ENCODE measurements at places on chromosomes 2 and 18. TPM values are rescaled to one million over a fixed set of nuclear protein-coding genes. Genes with fewer than 3 reads are reported as not detected.

CPO gene
- total RNA-seq = 0.13 TPM

FOXD4L1 gene
- total RNA-seq = 0.06 TPM

LRRC30 gene
- total RNA-seq = not detected

CIDEA gene
- total RNA-seq = not detected

MC2R gene
- not detected for total RNA-seq

AQP12B gene
- not detected for total RNA-seq

RUFY4 gene
- total RNA-seq = not detected

PCARE gene
- not detected for total RNA-seq

HNMT gene
- total RNA-seq = 90.6 TPM

CRYGD gene
- total RNA-seq = not detected

FAM110C gene
- under 0.01 TPM for total RNA-seq

SLC9A4 gene
- total RNA-seq = under 0.01 TPM

SPHKAP gene
- total RNA-seq = 0.19 TPM

CAMKMT gene
- total RNA-seq = 15.7 TPM

ZNF521 gene
- 6.5 TPM for total RNA-seq

BOLL gene
- not detected for total RNA-seq

HJURP gene
- 20.3 TPM for total RNA-seq

IL37 gene
- not detected for total RNA-seq

ASPRV1 gene
- 0.31 TPM for total RNA-seq

MRPL44 gene
- total RNA-seq = 25.1 TPM

EPB41L3 gene
- total RNA-seq = 3.7 TPM

PLA2R1 gene
- 50.0 TPM for total RNA-seq

LCT gene
- not detected for total RNA-seq

COPS8 gene
- total RNA-seq = 126 TPM

MOCOS gene
- 2.9 TPM for total RNA-seq

MATN3 gene
- 0.26 TPM for total RNA-seq

CAPN14 gene
- 0.12 TPM for total RNA-seq

LOXL3 gene
- 155 TPM for total RNA-seq

CCL20 gene
- not detected for total RNA-seq

UBE2F gene
- 34.6 TPM for total RNA-seq

EPHA4 gene
- total RNA-seq = 4.8 TPM

CELF4 gene
- under 0.01 TPM for total RNA-seq

GRHL1 gene
- total RNA-seq = 0.19 TPM

REG3A gene
- total RNA-seq = not detected

OSR1 gene
- 120 TPM for total RNA-seq

RBM43 gene
- total RNA-seq = 8.0 TPM

SLC23A3 gene
- total RNA-seq = 1.6 TPM

ANTXR1 gene
- 86.4 TPM for total RNA-seq

GAD1 gene
- not detected for total RNA-seq

ZAP70 gene
- total RNA-seq = not detected

PRR30 gene
- total RNA-seq = not detected

SP140 gene
- total RNA-seq = 0.40 TPM

DCDC2C gene
- total RNA-seq = not detected

HDHD2 gene
- 21.3 TPM for total RNA-seq

CCDC85A gene
- 0.19 TPM for total RNA-seq

ABCG5 gene
- total RNA-seq = under 0.01 TPM

GGCX gene
- total RNA-seq = 34.7 TPM

DNAJC5G gene
- total RNA-seq = not detected

KCNIP3 gene
- 0.13 TPM for total RNA-seq

MAP3K19 gene
- total RNA-seq = not detected

ARMC9 gene
- total RNA-seq = 158 TPM

RAB17 gene
- total RNA-seq = 0.26 TPM

VWA3B gene
- total RNA-seq = not detected

HAAO gene
- total RNA-seq = 0.53 TPM

GAREM2 gene
- 0.53 TPM for total RNA-seq

UPP2 gene
- not detected for total RNA-seq

HOXD13 gene
- not detected for total RNA-seq

CROCC2 gene
- under 0.01 TPM for total RNA-seq

Data from aortic smooth muscle cell (primary cell).